ENCODE measurements at places on chromosomes 5 and 9.

DNA sequence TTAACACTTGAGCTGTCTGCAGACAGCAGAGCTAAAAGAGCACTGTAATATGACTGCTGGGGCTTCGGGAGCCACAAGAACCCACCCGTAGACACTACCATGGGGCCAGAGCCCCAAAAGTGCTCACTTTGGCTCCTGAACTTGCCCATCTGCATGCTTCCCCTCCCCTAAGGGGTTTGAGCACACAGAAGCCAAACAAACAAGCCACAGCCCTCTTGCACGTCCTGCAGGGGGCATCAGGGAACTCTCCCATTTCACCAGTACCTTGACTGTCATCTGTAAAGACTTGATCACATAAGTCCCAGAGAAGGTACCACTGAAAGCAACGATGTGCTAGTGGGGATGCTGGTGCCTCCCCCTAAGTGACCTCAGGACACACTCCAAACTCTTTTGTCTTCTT, 681.8 kb downstream of the SEMA5A start:
- DNase-seq, result no peak

DNA sequence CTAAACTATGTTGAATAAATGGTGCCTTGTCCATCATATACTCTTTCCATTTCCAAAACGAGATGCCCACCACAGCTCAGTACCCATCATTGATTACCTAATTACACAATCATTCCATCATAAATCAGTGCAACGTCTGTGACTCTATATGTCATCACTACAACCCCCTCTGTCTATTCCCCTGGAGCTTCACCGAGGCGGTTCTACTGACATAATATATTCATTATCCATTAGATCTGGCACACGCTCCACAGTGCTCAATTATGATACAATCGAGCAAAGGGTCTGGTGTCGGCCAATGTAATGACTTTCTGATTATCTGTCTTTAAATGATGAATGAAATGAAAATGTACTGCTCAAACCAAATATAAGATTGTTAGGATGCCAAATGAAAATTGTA, 1737.7 kb upstream of the WWC1 start:
- no peak for DNase-seq

DNA sequence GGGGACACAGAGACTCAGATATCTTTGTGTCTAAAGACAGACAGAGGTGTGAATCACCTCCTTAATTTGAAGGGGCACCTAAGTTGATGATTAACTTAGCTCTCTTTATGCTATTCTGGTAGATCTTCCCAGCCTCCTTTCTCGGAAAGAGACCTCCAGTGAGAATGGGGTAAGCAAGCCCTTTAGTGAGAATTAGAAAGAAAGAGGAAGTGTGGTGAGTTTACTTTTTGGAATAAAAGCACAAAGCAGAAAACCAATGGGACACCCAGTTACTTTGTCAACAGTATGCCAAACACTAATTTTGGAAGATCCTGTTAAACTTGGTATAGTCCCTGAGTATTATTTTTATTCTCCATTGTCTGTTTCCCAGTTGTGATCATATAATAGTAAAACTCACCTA, 302.8 kb upstream of the RASA1 start:
- no peak for DNase-seq

DNA sequence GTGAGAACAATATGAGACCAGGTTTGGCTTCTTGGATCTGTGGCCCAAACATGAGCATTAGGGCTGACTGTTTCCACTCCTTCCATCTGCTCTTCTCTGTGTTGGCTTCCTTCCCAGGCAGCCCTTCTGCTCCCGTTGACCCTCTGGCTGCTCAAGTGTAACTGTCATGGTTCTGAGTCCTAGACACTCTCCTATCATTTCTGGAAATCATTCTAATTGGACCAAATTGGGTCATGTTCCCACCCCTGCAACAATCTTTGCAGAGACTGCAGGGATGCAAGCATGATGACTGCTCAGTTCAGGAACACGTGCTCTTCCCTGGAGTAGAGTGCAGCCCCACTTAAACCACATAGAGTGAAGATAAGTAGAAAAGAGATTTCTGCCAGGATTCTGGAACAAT, 741.4 kb downstream of the TAF11L14 start:
- no peak for DNase-seq

DNA sequence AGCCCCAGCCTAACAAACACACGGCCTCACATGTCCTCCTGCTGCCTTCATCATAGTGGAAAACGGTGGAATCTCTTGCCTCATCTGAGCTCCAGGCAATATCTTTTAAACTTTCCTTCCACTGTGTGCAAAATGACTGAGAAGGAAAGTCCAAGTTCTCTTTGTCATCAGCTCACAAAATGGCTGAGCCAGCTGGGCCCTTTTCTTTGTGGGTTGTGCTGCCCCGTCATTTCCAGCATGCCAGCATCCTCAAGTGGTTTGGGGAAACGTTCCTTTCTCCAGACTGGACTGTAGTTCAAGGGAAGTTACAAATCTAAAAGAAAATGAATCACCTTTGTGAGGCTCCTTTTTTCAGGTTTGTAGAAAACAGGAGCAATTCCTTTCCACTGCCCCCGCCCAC, 171.1 kb upstream of the FSTL4 start:
- no peak for DNase-seq

DNA sequence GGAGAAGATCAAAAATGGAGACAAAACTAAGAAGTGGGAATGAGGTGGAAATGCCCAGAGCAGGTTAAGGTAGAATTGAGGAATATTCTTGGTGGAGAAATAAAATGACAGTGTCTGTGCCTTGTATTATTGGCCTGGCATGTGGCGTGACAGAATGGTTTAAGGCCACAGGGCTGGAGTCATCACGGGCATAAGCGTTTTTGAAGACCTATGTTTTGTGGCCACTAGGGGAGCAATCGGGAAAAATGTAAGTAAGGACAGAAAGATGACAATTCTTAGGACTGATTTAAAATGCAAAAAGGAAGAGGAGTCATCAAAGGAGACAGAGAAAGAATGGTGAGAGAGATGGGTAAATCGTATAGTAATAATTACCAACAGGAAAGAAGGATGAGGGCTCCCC, 72.2 kb upstream of the EPB41L4A start:
- DNase-seq, result no peak

- peak; percentile 62 for DNase-seq
Observed at GRCh38 chr9:5799314-5799713, 33.6 kb downstream of the ERMP1 start.

GRCh38 chr5:112165897-112166737, 253.0 kb downstream of the EPB41L4A start:
- DNase-seq, result no peak

DNA sequence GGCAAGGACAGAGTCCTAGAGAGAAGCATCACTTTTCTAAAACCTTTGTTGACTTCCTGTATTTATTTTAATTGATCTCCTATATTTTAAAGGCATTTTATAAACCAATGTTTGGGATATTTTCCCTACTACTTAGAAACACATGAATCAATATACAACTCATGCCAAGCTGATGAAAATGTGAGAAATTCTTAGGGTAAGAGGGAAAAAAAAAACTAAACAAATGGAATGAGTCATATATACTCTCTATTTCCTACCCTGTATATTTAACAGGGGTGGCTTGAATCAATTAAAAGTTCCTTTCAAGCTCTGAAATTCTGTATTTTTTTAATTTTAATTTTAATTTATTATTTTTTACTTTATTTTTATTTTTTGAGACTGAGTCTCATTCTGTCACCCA, 19.6 kb downstream of the BAAT start:
- DNase-seq, result no peak

DNA sequence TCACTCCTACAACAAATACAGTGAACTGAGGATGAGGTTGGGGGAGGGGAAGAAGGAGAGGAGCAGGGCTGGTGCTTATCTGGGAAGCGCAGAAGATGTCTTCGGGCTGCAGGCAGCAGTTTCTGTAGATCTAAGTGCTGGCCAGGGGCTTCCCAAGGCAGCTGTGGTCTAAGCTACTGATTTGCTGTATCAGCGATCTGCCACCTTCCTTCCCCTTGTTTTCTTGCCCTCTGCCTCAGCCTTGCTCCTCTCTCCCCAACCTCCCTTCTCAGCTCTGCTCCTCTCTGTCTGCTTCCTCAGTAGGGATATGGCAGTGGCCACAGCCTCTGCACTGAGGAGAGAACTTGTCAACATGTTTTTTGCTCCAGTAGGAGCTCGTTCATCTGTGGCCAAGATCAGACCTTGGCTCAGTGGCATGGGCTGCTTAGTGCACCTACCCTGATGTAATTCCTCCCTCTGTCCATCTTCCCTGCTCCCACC, 42.8 kb upstream of the IL6ST start:
- no peak for DNase-seq

DNA sequence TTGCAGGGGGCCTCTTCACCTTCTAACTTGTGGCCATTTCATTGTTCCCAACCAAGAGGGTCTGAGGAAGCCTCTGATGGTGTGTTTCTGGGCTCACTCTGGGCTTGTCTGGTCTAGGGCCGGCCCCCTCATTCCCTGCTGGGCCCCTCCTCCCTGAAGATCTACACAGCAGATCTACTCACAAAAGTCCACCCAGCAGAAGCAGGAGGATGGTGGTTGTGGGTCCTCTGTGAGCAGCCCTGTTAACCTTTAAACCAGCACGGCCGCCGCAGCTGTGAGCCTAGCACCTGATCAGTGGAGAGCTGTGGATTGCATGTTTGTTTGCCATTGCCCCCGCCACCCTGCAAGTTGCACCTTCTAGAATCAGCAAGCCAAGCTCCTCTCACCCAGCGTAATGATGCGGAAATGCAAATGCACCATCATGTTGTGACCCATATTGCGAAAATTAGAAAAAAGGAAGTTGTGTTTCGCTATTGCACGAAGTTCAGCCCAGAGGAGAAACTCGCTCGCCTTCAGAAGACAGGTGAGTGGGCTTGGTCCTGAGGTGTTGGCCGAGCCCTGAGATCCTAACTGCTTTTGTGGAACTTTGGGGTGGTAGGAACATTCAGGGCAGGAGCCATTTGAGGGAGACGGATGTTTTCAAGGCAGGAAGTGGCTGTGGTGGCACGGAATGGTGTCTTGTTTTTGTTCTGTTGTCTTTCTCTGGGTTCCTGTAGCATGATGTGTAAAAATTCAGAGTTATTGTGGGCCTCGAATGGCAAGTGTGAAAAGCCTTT, 16.7 kb downstream of the FGD3 start:
- no peak for DNase-seq

GRCh38 chr5:308672-309271, 12.7 kb upstream of the AHRR start:
- DNase-seq, result peak; percentile 34

DNA sequence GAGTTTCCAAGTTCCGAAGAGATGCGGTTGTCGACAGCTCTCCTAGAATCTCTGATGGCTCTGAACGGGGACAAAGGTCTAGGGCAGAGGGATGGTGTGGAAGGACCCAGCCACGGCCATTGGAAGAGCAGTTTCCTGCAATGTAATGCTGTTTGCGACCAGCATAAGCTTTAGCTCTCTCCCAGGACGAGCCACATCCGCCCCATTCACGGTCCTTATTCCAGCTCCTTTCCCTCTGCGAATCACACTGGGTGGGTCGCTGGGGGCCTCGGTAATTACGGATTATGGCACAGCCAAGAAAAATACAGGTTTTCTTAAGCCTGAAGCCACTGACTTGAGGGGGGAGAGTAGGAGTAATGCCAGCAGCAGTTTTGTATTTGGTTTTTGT, 22.7 kb downstream of the ANXA2R start:
- no peak for DNase-seq

GRCh38 chr5:36492984-36493654, 113.3 kb upstream of the SLC1A3 start:
- peak; percentile 80 for DNase-seq

DNA sequence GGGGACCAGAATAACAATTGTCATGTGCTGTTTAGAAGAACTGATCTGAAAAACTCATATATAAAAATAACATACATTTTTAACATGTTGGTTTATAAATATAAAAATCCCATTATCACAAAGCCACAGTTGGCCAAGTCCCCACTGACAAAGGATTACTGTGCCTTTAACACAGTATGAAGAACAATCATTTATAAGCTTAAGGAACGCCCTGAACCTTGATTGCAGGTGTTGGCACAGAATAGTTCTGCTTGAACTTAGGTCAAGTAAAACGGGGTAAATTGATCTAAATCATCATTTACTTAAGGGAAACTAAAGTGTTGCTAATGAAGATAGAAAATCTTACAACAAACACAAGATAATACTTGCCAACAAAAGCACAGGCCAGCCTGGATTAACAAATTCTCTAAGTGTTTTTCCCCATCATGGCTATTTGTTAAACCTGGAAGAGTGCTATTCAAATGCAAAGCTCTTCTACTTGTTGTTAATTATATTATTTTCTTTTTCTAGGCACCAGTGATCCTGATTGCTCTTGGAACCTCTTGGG, 46.1 kb downstream of the ASTN2 start:
- DNase-seq, result no peak

DNA sequence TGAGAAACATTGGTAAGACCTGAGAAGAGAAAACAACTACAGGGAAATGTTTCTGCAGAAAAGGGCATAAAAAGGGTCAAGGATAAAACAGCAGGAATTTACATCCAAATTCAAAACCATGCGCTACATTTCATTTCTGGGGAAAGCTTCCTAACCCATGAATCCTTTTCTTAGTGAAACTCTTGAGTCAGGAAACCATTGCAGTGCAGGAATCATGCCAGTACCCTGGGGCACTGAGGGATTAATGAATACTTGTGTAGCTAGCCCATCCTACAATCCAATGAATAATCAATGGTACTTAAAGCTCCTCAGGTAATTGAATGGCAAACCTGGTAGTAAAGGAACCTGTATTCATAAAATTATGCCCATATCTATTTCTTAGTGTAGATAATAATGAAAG, 580.5 kb downstream of the TLE1 start:
- no peak for DNase-seq

GRCh38 chr5:33657804-33658440, 217.2 kb downstream of the TARS1 start:
- DNase-seq, result no peak

DNA sequence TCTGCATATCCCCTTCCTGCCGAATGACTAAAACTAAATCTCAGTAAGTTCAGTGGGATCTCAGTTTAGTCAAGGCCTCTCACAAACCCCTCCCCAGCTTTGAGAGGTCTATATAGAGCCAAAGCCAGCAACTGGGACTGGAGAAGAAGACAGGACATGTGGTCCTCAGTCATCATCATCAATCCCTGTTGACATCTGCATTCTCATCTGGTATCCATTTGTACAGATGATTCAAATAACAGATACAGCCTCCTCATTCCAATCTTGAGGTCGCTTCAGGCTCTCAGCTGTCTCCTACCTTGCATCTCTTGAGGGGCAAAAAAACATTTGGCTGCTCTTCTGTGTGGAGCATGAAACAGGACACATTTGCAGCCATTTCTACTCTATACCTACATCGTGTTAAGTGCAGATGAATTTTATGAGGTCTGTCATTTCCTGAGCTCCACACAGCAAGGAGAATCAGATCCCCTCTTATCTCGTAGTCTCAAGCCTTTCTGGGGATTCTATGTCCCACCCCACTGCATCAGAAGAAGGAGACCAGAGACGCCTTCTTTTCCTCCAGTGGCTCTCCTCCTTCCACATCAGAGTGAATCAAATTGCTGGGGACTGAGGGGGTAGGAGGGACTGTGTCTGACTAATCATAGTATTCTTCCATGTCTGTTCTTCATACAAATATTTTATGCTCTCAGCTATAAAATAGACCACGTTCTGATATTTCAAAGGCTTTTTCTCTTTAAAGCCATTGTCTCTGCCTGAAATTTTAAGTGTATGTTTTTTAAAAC, 4.7 kb upstream of the RECK start:
- no peak for DNase-seq
